NCI-H146 (cell line): ENCODE measurements at places on chromosomes 13 and 19.

DNA sequence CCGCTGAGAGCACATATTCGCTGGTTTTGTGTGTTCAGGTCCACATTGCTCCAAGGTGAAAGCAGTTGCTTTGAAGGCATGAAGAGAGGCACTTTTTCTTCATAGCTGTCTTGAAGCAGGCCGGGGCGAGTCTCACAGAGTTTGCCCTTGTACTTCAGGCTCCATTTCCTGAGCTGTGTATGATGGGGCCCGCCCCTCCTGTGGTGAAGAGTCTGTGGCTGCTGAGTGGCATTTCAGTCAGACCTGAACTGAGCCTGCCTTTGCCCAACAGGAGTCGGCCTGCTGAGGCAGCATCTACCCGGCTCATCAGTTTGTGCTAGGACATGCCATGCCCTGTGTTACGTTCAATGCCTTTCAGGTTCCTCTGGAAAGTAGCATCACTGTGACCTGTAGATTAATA, 44.4 kb upstream of the C1QTNF9 start:
- no peak for DNase-seq

- no peak for DNase-seq
These were observed 42.6 kb upstream of the STK24 start for GRCh38 chr13:98619556-98619955.

DNA sequence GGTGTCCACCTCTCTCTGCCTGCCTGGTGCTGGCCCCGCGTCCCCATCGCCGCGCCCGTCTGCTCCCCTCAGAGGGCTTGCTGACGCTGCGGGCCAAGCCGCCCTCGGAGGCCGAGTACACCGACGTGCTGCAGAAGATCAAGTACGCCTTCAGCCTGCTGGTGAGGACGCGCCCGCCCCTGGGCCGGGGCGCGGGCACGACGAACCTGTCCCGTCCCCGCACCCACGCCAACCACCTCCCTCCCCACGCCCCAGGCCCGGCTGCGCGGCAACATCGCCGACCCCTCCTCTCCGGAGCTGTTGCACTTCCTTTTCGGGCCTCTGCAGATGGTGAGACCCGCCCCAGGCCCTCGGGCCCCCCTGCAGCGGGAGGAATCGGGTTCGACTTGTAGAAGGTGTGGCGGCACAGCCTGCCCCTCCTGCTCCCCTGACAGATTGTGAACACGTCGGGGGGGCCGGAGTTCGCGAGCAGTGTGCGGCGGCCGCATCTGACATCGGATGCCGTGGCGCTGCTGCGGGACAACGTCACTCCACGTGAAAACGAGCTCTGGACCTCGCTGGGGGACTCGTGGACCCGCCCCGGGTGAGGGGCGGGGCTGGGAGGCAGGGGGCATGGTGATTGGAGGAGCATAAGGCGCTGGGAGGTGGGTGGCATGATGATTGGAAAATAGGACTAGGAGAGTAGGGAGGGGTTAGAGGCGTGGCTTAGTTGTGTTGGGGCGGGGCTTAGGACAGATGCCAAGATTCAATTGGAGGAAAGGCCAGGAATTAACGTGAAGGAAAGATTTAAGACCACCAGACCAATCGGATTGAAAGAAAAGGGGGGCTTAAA, 6.6 kb downstream of the EPS8L1 start:
- peak; percentile 55 for DNase-seq

- no peak for DNase-seq
These were observed 5.8 kb upstream of the ONECUT3 start for GRCh38 chr19:1747285-1748114.

DNA sequence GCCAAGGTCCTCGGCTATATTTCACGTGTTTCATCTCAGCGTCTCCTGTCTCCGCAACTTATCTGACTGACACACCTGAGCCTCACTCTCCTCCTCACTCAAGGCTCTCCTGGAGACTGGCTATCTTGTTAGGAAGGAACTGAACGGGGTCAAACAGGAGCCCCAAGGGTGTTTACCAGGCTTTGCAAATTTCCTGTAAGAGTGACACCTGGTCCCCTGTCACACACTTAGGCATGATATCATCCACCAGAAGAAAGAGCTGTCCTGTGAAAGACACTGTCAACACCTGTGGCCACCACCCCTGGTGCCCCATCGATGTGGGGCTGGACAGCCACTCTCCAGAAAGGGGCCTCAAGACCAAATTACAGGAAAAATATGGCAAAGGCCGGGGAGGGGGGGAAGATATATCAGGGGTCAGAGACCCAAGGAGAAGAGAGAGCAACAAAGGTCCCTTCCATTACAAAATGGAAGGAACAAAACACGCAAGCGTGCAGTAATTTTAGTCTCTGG, 2.9 kb downstream of the CD70 start:
- no peak for DNase-seq

DNA sequence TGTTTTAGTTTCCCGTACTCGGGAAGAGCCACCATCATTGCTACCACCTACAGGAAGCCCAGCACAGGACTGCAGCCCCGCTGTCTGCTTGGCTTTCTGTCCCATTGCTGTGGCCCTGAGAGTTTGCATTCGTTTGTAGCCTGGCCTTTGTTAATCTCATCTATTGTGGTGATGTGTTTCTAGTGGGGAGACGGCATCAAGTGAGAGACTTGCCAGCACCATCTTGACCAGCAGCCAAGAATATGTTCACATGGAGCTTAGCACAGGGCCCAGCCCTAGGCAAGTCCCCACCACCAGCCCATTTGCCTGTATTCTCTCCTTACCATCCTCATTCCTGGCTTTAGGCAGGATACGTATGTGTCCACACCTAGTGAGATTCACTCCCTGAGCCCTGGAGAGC, 17.3 kb upstream of the OVOL3 start:
- DNase-seq, result no peak

DNA sequence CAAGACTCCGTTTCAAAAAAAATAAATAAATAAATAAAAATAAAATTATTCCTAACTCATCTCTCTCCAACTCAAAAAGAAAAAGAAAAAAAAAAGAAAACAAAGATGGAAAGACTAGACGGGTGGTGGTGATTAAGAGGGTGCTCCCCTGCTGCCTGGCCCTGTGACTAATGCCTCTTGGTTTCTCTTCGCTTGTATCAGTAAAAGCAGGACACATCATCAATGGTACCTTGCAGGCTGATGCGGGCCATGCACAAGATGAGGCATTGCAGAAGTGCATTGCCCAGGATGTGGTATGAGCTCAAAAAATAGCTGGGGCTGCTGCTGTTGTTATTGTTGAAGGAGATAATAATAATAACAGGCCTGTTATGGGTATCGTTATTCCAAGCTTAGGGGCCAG, 14.6 kb downstream of the ACER1 start:
- no peak for DNase-seq

GRCh38 chr13:35724446-35724845, 248.0 kb upstream of the MAB21L1 start:
- no peak for DNase-seq

DNA sequence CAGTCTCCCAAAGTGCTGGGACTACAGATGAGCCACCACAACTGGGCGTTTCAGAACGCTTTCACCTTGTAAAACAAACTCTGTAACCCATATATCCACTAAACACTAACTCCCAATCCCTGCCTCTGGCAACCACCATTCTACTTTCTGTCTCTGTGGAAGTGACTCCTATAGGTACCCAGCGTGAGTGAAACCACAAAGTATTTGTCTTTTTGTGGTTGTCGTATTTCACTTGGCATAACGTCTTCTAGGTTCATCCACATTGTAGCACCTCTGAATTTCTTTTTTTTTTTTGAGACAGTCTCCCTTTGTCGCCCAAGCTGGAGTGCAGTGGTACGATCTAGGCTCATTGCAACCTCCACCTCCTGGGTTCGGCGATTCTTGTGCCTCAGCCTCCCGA, 44.8 kb downstream of the BRD4 start:
- no peak for DNase-seq

DNA sequence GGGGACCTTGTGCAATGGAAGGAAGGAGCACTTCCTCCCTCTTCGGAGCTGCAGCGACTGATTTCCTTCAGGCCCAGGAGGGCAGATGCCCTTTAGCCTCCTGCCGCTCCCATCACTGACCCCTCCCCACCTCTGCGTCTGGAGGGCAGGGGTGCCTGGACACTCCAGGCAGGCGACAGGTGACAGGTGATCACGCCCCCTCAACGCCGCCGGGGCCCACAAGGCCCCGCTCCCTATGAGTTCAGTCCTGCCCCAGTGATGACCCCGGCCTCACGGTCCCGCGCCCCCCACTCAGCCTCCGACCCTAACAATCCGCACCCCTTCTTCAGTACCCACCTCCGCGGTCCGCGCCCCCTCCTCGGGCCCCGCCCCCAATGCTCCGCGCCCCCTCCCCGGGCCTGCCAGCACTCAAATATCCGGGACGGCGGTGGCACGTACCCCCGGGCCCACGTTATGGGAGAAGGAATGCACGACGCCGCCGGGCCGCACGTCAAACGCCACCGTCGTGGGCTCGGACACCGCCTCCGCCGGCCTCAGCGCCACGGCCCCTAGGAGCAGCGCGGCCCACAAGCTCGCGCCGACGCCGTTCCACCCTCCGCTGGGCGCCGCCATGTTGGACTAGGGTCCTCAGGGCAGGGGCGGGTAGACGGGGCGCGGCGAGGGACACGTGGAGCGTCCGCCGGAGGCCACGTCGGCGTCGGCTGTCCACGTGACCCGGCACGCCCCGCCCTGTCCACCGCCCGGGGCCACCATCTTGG, at the start of gene MYDGF:
TSS of gene MYDGF (minus strand) at position 620 of the 758 bp plus-strand sequence. CDS start at position 612, 8 bp downstream.
- DNase-seq, result peak; percentile 85

GRCh38 chr13:93388701-93389100, 162.1 kb downstream of the GPC6 start:
- no peak for DNase-seq

DNA sequence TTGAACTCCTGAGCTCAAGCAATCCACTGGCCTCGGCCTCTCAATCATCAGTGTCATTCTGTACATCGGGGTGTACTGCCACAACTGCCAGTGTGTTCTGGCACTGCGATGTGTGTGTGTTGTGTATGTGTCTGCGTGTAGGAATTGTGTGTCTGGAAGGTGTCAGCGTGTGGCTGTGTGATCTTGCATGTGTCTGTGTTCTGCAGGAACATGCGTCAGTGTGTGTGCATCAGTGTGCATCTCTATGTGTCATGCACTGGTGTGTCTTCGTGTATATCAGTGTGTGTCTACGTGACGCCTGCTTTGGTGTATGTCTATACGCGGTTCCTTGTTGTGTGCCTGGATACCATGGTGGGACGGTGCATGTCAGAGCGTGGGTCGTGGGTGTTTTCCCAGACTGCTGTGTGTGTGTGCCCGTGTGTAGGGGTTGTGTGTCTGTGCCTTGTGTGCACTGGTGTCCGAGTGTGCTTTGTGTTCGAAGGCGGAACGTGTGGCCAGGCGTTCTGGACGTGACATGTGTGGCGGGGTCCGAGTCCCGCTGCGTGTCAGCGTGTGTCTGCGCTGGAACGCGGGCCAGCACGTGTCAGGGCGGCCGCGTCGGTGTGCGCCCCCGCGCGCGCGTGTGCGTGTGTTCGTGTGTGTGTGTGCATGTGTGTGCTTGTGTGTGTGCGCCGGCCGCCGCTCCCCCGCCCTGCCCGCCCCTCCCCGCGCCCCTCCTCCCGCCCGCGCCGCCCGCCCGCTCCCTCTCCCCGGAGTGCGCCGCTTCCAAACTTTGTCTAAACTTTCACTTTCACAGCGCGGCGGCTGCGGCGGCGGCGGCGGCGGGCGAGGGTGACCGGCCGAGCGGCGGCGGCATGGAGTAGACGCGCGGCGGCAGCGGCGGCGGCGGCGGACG, at the start of gene NFIX:
TSS of gene NFIX (plus strand) at position 775 of the 895 bp plus-strand sequence. CDS start 363 bp downstream, outside the sequence.
- no peak for DNase-seq

- no peak for DNase-seq
These were observed 21.6 kb downstream of the LRRC4B start for GRCh38 chr19:50546527-50547221.

DNA sequence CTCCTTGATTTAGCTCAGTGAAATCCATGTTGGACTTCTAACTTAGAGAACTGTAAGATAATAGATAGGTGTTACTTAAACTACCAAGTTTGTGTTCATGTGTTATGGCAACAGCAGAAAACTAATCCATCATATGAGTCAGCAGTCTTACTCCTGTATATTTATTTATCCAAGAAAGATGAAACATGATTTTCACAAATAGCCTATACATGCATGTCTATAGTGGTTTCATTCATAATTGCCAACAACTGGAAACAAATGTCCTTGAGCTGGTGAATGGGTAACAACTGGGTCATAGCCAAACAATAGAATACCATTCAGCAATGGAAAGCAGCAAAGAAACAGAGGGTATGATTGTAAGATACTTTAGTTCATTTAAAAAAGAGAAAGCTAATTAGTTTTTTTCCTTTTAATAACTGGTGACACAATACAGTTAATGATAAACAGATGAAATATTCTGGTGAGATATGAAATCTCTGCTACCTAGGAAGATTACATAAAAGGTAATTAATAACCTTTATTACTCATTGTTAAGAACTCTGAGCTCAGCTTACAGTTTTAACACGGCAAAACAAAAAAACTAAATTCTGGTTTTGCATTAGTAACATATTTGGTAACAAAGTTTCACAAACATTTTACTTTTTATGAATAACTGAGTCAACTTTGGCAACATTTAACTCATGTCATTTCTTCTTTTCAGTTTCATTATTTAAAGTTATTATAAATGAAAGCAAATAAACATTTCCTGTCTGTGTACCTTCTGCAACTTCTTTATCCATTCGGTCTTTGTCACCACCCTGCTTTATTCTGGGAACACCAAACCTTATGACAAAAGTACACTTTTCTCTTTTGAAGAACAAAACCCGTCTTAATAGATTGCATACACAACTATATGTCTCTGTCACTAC, 181.3 kb downstream of the LIG4 start:
- no peak for DNase-seq

DNA sequence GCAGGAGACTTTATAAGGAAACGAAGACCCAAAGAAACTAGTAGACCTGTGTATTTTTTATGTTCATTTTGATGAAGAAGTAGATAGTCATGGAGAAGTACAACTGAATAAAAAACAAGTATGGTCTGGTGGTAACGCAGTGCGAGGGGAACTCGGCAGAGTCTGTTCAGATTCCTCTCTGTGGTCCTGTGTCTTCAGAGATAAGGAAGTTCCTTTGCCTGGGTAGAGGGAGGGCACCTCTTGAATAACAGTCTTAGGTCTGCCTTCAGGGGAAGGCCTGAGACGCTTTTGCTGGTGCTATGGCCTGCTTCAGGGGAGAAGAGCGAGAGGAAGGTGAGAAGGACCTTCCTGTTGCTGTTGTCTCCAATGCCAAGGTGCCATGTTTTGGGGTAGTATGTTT, 25.9 kb upstream of the SLC46A3 start:
- no peak for DNase-seq

- DNase-seq, result no peak
These were observed 902.3 kb upstream of the SLITRK1 start for GRCh38 chr13:84784443-84785153.

GRCh38 chr19:41941410-41942202, 13.4 kb upstream of the ERFL start:
- no peak for DNase-seq

GRCh38 chr13:44363631-44364344, 9.8 kb upstream of the SERP2 start:
- DNase-seq, result no peak

GRCh38 chr19:43470288-43470687, 4.9 kb upstream of the LYPD3 start:
- DNase-seq, result no peak
